ENCODE measurements at places on chromosomes 7 and 10.

GRCh38 chr7:102432442-102433218 is 745 bp upstream of the ORAI2 start:
- no peak for DNase-seq

- no peak for DNase-seq
Observed at GRCh38 chr10:103544657-103545310, 51.3 kb downstream of the NEURL1 start.

DNA sequence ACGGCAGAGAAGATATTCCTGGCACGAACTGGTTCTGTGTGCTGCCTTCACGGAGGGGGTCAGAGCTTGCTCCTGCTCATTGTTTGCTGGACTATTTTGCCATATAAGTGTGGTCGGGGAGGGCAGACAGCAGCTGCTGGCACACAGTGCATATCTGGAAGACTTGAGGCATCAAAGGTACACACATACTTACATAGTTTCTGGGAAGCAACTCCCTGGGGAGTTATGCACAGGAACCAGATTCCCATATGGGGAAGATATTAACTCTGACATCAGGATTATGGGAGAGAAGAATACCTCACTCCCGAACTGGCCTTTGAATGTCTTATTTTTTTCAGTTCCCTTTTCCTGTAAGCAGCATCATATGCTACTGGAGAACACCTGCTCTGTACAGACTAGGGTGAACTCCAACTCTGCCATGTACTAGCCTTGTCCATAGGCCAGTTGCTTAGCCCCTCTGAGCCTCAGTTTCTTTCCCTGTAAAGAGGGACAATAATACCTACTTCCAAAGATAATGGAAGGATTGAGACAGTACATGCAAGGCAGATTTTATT is 41.5 kb downstream of the LGI1 start:
- no peak for DNase-seq

GRCh38 chr10:102150970-102151773 is 1.0 kb upstream of the NOLC1 start:
- no peak for DNase-seq

DNA sequence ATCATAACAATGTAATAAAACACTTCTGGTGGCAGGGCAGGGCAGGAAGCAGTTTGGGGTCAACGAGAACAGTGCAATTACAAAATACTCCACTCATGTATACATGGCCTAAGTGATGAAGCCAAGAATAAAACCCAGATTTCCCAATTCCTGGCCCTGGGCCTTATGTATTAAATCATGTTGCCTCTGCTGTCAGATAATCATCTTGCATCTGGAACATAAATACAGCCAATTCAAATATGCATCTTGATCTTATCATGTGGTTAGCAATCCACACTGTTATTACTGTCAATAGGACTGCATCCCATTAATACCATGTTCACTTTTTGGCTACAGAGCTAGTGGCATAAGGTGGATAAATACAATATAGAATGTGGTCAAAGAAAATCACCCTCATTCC is 186.5 kb upstream of the SLC25A13 start:
- DNase-seq, result no peak

- no peak for DNase-seq
Observed at GRCh38 chr10:69742928-69743602, 58.6 kb upstream of the COL13A1 start.

- DNase-seq, result no peak
Observed at GRCh38 chr7:133545618-133546017, 292.7 kb downstream of the EXOC4 start.

DNA sequence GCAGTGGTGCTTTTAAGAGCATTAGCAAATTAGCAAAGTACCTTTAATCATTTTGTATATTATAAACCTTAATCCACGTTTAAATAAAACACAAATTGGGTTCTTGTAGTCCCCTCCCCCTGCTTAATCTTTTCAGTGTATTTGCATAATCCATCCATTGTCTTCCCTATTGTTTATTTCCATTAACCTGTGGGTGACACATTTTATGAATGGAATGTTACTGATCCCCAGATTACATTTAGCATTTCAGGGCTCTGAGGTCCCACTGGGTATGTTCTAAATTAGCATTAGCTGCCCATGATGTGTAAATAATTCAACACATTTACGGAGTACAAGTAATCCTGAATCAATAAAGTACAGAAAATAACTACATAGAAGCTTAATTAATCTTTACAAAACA is 138.4 kb upstream of the FEZF1 start:
- no peak for DNase-seq

- no peak for DNase-seq
Observed at GRCh38 chr10:48543182-48543844, 61.6 kb downstream of the ARHGAP22 start.

- no peak for DNase-seq
Observed at GRCh38 chr7:93860261-93860660, 30.3 kb downstream of the TFPI2 start.

DNA sequence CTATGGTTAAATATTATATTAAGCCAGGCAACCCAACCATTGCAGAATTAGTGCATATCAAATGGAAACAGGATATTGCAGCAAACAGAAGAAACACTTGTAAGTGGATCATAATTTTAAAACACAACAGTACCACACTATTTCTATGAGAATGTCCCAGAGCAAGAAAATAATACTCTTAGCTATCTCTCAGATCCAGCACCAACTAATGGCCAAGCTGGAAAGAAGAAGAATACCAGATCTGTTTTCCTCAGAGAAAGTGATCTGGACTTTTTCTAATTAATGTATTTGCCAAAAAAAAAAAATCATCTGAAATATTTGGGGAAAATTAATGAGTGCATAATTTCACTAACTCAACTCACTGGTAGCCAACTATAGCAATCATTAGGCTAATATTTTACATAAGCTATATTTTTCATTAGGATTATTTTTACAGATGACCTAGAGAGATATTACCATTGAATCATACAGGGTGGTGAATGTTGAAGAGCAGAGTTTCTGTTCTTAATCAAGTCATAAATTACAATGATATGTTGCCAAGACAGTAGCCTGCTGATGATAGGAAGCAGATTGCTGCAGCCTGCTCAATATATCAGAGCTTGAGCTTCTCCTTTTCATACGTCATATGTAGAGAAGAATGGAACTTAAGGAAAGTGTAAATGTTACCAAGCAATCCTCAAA is 995.4 kb upstream of the LRRN3 start:
- DNase-seq, result no peak

GRCh38 chr7:116545411-116545993 is 20.7 kb downstream of the CAV1 start:
- DNase-seq, result no peak

DNA sequence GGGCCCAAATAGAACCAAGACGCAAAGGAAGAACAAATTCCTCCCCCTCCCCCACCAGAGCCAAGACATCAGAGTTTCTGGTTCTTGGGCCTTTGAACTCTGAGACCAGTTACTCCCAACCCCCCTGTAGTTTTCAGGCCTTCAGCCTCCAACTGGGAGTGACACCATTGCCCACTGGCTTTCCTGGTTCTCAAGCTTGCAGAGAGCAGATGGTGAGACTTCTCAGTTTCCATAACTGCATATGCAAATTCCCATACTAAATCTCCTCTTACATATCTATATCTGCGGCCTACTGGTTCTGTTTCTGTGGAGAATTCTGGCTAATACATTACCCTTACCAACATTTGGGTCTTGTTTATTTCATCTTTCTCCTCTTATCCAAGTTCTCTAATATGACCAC is 762.9 kb downstream of the GRM8 start:
- no peak for DNase-seq

Data from stimulated activated CD4-positive, alpha-beta T cell treated with anti-CD3 and anti-CD28 coated beads, Interleukin-1b, Interleukin-23, amount 100 ng/mL, for 1 hour (primary cell).